ENCODE measurements at places on chromosomes 6 and 20. TPM values are rescaled to one million over a fixed set of nuclear protein-coding genes. Genes with fewer than 3 reads are reported as not detected.

- DNase-seq = no peak
- no peaks in the 10 kb centered on the region for H3K4me1 ChIP-seq
- H3K4me3 ChIP-seq = no peak overlapping the region
Measured at GRCh38 chr20:22623211-22623610, 38.8 kb upstream of the FOXA2 start.

DNA sequence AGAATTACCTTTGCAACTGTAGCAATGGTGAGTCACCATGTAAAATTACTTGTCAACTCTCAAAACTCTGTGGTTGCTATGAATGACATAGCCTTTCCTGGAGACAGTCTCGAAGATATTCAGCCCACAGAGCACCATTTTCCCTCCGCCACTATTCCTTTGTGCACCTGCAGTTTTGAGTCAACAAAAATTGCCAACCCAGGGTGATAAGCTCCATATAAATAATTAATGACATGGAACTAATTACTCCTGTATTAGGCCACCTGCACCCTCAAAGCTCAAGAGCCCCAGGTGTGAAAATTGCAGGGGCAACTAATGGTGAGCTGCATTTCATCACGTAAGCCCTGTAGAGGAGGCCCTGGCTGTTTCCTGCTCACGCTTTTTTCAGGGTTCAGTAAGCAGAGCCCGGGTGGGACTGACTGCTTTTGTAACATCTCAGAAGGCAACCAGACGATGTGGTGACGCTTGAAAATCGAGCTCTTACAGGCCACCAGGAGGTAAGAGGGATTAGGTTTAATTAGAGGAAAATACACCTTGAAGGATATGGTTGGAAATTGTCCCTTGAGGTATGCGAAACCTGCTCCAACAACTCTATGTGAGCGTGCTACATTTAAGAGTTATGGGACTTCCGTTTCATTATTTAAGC is 70.8 kb downstream of the BMP2 start:
- no peaks in the 10 kb centered on the region for H3K36me3 ChIP-seq
- H3K27ac ChIP-seq = no peak overlapping the region
- H3K27me3 ChIP-seq = peaks cover 2% of the 10 kb centered on the region
- no peak for DNase-seq
- H3K4me1 ChIP-seq = no peaks in the 10 kb centered on the region

DNA sequence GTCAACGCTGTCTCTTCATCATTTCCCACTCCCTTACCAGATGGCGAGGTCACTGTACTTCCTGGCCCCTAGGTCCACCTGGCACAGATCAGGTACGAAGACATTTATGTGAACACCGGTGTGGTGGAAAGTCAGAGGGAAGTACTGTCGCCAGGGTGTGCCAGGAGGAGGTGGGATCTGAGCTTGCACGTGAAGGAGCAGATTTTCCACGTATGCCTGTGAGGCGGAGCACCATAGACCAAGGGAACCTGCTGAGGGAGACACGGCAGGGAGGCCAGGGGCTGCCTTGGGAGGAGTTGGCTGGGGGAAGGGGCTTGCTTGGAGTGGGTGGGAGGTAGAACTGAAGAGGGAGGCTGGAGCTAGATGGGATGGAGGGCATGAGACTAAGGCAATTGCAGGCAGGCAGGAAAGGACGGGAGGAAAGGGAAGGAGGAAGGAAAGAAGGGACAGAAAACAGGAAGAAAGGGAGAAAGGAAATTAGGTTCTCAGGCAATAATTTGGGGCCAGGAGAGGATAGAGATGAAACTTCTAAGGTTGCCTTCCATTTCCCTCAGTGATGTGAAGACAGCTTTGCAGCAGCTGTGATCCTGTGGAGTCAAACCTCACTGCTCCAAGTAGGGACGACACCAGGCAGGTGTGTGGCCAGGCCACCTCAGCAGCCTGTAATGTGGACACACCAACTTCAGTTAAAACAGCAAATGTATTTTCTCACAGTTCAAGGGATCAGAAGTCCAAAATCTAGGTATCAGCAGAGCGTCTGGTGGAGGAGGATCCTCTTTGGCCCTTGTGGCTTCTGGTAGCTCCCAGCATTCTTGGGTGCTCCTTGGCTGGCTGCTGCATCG is 46.8 kb downstream of the CHMP4B start:
- H3K4me1 ChIP-seq = peaks cover 13% of the 10 kb centered on the region
- H3K36me3 ChIP-seq = peaks cover 32% of the 10 kb centered on the region
- no peak overlapping the region for H3K27ac ChIP-seq
- H3K27me3 ChIP-seq = no peaks in the 10 kb centered on the region
- no peak overlapping the region for H3K4me3 ChIP-seq

DNA sequence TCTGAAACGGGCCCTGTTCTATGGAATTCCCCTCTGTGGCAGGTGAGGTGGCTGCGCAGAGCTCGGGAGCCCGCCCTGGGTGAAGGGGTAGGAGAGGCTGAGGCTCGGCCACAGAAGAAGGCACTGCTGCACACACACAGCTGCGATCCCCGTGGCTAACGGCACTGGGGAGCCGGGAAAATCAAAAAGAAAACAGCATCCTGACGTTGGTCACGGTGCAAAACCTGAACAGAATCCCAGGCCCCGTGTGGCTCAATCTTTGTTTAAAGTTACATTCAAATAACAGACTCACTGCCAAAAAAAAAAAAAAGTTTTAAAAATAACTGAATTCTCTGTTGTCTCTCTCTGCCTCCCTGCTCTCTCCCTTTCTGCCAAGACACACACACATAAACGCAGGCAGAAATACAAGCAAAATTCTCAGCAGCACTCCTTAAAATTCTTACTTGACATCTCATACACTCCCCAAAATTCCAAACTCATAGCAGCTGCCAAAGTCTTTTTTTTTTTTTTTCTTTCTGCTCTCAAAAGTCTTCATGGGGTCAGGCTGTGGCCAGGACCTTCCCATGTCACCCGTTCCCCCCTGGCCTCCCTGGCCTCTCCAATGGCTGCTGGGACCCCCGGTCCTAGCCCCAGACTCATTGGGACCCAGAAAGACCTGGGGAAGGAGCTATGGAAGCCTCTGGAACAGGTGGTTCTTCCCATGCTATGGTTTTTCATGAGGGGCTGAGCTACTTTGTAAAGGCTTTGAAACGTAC is 248.8 kb downstream of the TTLL2 start:
- H3K4me1 ChIP-seq = peaks cover 42% of the 10 kb centered on the region
- H3K4me3 ChIP-seq = no peak overlapping the region
- peak; percentile 91 for DNase-seq
- no peaks in the 10 kb centered on the region for H3K36me3 ChIP-seq

DNA sequence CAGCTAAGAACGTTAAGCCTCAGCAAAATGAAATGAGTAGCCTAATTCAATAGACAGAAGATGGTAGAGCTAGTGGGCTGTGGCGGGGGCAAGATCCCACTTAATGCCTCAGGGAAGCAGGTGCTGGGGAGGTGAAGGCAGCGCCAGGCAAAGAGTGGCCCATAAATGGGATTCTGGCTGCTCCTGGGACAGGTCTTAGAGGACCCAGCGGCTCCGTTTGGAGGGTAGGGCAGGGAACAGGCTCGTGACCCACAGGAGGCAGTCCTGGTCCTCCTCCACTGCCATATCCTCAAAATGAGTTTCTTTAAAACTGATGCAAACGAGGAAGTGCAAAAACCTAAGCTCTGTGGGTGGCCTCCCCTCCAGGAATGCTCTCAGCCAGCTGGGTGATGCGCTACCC is 32.7 kb downstream of the SAYSD1 start:
- no peak overlapping the region for H3K4me3 ChIP-seq
- peaks cover 3% of the 10 kb centered on the region for H3K4me1 ChIP-seq
- H3K27me3 ChIP-seq = peaks cover 21% of the 10 kb centered on the region
- no peak for DNase-seq
- H3K27ac ChIP-seq = no peak overlapping the region

BAK1 gene
- 17.2 TPM for polyA plus RNA-seq
